ENCODE measurements at places on chromosomes 5 and 9. TPM values are rescaled to one million over a fixed set of nuclear protein-coding genes. Genes with fewer than 3 reads are reported as not detected.

Gene CDO1
- total RNA-seq: 136 TPM

Gene SPATA6L
- 0.59 TPM for total RNA-seq

Gene CDKN2B-AS1
- not detected for total RNA-seq

Gene GLDC
- total RNA-seq: 42.9 TPM

Gene PGM5
- not detected for total RNA-seq

Gene GGTA1
- not detected for total RNA-seq

Gene TMEM174
- not detected for total RNA-seq

Gene STKLD1
- total RNA-seq: 2.6 TPM

Gene MSANTD3
- 49.3 TPM for total RNA-seq

Gene RIC1
- total RNA-seq: 9.7 TPM

Gene GABBR2
- 116 TPM for total RNA-seq

DNA sequence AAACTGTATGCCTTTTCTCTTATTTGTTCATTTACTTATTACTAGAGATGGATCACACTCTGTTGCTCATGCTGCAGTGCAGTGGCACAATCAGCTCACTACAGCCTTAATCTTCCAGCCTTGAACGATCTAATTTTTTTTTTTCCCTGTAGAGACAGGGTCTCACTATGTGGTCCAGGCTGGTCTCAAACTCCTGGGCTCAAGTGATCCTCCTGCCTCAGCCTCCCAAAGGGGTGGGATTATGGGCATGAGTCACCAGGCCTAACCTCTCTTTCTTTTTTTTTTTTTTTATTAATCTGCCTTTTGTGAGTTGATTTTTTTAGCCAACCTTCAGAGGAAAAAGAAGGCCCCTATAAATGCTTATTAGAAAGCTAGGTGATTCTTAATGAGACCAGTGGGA is 303.0 kb downstream of the FBXL17 start:
- H3K4me3 ChIP-seq: no peak overlapping the region
- DNase-seq: no peak
- no peaks in the 10 kb centered on the region for H3K27me3 ChIP-seq
- peaks cover 2% of the 10 kb centered on the region for H3K36me3 ChIP-seq
- peaks cover 3% of the 10 kb centered on the region for H3K4me1 ChIP-seq
- H3K27ac ChIP-seq: peak overlapping the region; percentile 8

DNA sequence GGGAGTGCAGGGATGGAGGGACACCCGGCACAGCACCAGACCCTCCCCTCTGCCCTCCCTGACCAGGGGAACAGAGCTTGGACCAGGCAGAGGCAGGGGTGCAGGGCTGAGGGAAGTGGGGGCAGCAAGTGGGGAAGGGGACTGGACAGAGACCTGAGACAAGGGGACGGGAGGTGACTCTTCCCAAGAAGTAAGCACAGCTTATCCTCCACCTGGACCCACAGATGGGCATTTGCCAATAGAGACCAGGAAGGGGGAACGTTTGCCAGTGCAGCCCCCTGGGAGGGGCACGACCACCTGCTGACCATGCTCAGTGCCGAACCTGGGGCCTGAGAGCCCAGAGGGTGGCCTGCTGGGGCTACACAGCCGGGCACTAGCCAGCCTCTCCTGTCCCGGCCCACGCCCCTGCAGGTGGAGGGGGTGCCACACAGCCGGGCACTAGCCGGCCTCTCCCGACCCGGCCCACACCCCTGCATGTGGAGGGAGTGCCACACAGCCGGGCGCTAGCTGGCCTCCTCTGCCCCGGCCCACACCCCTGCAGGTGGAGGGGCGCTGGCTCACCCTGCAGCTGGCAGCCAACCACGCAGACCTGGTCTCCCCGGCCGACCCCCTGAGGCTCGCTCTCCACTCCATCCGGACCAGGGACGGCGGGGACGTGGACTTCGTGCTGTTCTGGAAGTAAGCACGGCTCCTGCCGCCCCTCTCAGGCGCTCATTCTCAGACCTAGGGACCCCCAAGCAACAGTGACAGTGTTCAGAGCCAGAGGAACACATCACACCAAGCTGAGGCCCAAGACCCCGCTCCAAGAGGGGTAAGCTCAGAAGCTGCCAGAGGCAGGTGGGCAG is 24.3 kb downstream of the GLT6D1 start:
- no peaks in the 10 kb centered on the region for H3K4me1 ChIP-seq
- no peak overlapping the region for H3K27ac ChIP-seq
- H3K27me3 ChIP-seq: peaks cover 5% of the 10 kb centered on the region
- no peak overlapping the region for H3K4me3 ChIP-seq
- no peak for DNase-seq
- peaks cover 9% of the 10 kb centered on the region for H3K36me3 ChIP-seq

GRCh38 chr5:158234323-158235158 is 375.6 kb upstream of the CLINT1 start:
- H3K27ac ChIP-seq: no peak overlapping the region
- H3K36me3 ChIP-seq: no peaks in the 10 kb centered on the region

DNA sequence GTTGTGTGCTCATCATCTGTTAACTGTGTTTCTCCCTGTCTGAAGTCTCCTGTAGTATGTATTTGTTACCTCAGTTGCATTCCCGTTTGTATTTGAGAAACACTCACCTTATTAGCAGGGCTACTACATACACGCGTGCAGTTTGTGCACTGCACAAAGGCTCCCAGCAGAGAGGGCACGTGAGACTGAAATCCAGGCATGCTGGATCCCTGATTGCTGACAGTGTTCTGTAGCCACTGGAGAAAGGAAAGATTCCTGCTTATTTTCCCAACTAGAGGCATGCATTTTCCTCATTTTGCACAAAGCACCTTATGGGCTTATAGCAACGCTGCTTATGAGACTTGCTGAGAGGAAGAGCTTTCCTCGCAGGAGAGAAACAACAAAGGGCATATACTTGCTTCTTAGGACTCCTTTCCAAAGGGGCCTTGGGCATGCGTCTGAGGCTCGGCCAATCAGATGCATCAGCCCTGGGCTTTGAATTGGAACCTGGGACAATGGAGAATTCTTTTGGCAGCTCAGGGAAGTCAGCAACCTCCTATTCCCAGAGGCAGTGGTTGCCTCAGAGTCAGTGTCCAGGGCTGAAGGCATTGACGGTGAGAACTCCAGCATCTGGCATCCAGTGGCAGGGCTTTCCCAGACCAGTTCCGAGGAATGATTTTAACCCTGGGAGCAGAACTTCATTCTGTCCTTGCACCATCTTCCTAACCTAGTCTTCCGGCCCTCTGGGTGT is 9.9 kb upstream of the MEGF10 start:
- no peak for DNase-seq
- H3K36me3 ChIP-seq: no peaks in the 10 kb centered on the region
- no peak overlapping the region for H3K27ac ChIP-seq
- no peak overlapping the region for H3K4me3 ChIP-seq
- no peaks in the 10 kb centered on the region for H3K27me3 ChIP-seq

- peaks cover 3% of the 10 kb centered on the region for H3K27me3 ChIP-seq
- H3K4me3 ChIP-seq: no peak overlapping the region
- DNase-seq: no peak
- H3K27ac ChIP-seq: no peak overlapping the region
Measured at GRCh38 chr5:124652892-124653441, 93.5 kb downstream of the ZNF608 start.

DNA sequence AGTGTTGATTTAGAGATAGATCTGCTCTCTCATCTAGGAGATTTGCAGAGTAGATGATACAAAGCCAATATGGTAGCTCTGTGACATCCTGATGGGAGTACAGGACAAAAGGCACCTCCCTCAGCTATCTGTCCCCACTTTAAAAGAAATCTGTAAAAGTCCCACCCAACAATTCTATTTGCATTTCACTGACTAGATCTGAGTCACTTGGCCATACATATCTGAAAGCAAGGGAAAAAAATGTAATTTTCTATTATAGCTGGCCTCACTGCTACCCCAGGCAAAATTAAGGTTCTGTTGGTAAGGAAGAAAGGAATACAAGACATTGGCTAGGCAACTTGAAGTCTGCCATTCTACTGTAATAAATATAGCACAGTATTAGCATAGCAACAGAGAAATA is 96.2 kb upstream of the RNF180 start:
- no peaks in the 10 kb centered on the region for H3K4me1 ChIP-seq
- H3K4me3 ChIP-seq: no peak overlapping the region
- H3K27me3 ChIP-seq: no peaks in the 10 kb centered on the region

- H3K27me3 ChIP-seq: peaks cover 8% of the 10 kb centered on the region
- no peak for DNase-seq
- H3K27ac ChIP-seq: no peak overlapping the region
- H3K4me3 ChIP-seq: no peak overlapping the region
Measured at GRCh38 chr9:8863886-8864544, 1064.4 kb upstream of the DMAC1 start.

DNA sequence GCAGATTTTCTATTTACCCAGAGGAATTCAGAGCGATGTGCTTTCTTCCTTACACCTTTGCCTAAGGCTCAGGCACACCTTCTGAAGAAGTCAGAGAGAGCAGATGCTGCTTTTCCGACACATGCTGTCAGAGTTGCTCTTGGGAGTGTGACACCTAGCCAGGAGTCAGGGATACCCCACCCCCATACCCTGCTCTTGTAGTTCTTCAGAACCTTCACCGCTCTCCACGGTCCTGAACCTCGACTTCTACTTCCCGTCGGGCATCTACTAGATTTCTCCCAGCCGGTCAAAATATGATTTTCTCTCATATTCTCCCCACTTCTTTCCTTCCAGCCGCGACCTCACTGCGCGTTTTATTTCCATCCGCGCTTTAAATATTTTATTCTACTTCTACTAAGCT is 1.7 kb downstream of the GRIN3A start:
- H3K4me3 ChIP-seq: peak overlapping the region; percentile 77
- H3K27me3 ChIP-seq: peaks cover 10% of the 10 kb centered on the region
- peaks cover 2% of the 10 kb centered on the region for H3K4me1 ChIP-seq
- DNase-seq: no peak

- H3K27ac ChIP-seq: no peak within 1 kb of the TSS
- H3K4me1 ChIP-seq: no peaks in the 10 kb centered on the region
- peak within 1 kb of the TSS; percentile 86 for H3K4me3 ChIP-seq
- H3K27me3 ChIP-seq: peaks cover 14% of the 10 kb centered on the region
- DNase-seq: peak; percentile 86
Measured at GRCh38 chr5:135834639-135835529, at the start of gene SLC25A48. Gene SLC25A48 (plus strand): TSS chr5:135834663. CDS start chr5:135834848, 185 bp downstream.

GRCh38 chr5:58499231-58499630 is 8.0 kb downstream of the GAPT start:
- H3K4me1 ChIP-seq: no peaks in the 10 kb centered on the region
- no peak for DNase-seq
- no peak overlapping the region for H3K4me3 ChIP-seq

DNA sequence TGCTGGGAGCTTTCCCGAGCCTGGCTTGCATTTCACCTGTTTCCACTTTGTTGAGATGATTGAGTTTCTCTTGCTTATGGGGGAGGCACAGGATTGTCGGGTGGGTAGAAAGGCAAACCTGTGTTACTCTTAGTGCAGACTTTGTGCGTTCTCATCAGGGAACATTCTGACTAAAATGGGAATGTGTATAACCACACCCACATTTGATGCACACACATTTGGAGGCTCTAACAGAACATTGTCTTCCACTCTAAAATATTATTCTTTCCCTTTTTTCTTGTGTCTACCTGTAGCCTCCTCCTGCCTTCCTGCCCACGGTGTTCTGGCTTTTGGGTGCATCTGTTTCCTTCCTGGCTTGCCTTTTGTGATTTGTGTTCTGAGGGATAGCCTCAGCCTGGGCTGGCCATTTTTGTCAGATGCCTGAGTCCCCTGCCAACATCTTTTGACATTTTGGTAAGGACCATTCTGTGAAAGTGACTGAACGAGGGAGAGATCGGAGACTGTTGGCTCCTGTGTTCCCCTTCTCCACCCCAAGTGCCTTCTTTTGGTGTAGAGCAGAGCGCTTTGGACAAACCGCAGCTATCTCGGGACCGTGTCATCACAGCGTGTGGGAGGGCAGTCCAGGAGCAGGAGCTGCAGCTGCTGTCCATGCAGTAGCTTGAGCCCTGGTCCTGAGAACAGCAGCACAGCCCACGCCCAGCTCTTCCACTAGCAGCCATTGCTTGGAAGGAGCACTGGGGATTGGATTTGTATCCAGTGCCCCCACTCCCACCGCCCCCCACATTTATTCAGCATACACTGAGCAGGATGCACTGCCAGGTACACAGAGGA is 101.4 kb downstream of the ARHGAP26 start:
- DNase-seq: no peak
- H3K4me1 ChIP-seq: peaks cover 22% of the 10 kb centered on the region
- H3K27me3 ChIP-seq: peaks cover 2% of the 10 kb centered on the region
- no peaks in the 10 kb centered on the region for H3K36me3 ChIP-seq
- no peak overlapping the region for H3K27ac ChIP-seq

- peak overlapping the region; percentile 81 for H3K4me3 ChIP-seq
- no peak for DNase-seq
- peak overlapping the region; percentile 89 for H3K27ac ChIP-seq
- peaks cover 11% of the 10 kb centered on the region for H3K36me3 ChIP-seq
Measured at GRCh38 chr9:81664638-81665222, 24.6 kb downstream of the TLE1 start.

DNA sequence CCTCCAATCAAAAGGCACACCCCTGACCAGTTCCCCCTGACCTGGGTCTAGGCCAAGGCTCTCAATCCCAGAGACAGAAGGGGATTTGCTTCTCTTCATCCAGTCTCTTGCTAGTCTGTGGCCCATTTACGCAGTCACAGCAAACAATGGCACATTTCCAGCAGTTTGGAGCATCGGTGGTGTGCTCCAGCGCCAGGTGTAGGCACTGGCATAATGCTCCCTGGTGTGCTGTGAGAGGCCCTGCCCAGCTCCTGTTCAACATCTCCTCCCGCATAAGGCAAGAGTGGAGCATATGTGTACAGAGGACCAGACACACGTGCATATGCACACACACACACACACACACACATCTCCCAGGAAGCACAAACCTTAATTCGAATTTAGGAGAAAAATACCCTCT is 79.5 kb upstream of the ERCC6L2 start:
- H3K4me3 ChIP-seq: no peak overlapping the region
- no peak for DNase-seq
- peaks cover 2% of the 10 kb centered on the region for H3K27me3 ChIP-seq

GRCh38 chr9:92482329-92482728 is at the start of gene ASPN:
Gene ASPN (minus strand): TSS chr9:92482506.
- DNase-seq: no peak
- no peaks in the 10 kb centered on the region for H3K4me1 ChIP-seq
- H3K36me3 ChIP-seq: no peaks in the 10 kb centered on the region
- H3K4me3 ChIP-seq: no peak within 1 kb of the TSS

DNA sequence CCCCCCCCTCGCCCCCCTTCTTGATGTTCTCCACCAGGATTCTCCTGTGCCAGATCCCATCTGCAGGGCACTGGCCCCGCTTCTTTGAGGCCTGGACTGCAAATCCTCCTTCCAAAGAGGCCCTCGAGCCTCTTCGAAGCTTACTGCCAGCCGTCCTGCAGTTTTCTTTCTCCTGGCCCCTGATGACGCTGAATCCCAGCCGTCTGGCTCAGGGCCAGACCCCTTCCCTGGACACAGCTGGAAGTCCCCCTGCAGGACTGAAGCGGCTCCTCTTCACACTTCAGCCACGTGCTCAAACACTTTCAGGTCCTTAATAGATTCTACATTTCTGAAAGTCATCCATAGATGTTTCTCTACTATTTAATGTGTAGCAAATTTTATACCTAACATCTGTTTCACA is 121.5 kb downstream of the EHMT1 start:
- peaks cover 16% of the 10 kb centered on the region for H3K4me1 ChIP-seq
- H3K27me3 ChIP-seq: peaks cover 10% of the 10 kb centered on the region
- no peak overlapping the region for H3K27ac ChIP-seq
- no peak overlapping the region for H3K4me3 ChIP-seq
- no peak for DNase-seq
- H3K36me3 ChIP-seq: peaks cover 20% of the 10 kb centered on the region
